ENCODE measurements at places on chromosomes 7 and 10.

DNA sequence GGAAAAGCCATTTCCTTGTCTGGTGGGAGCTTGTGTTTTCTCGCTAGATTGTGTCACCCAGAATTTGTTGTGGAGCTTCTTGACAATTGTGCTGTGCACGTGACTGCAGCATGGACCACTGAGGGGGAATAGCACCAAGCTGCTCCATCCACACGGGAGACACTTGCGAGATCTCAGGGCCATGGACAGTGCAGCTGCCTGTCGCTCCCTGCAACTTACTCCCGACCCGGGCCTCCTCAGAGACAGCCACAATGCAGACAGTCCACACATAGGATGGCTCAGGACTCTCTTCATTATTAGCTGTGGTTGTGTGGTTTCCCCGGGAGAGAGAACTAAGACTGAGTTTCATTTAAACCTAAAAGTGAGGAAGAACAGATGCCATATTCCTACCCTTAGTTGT is 673.2 kb upstream of the GALNT17 start:
- no peak for DNase-seq

- DNase-seq = no peak
These were observed 357.6 kb upstream of the PCDH15 start for GRCh38 chr10:55158633-55159032.

DNA sequence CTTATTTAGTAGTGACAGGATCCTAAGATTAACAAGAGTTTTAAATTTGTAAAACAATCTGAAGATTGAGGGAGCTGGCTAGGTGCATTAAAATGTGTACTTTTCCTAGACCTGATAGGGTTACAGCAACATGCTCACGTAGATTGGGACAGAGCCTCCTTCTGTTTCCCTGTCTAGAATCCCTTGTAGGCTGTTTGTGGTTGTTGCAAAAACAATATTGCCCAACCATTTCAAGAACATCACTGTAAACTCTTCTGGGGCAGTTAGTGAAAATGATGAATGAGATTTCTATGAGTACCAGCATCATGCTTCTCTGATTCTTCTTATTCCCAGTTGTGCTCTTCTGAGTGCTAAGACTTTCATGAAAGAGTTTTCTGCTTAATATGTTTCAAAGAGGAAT is 14.7 kb upstream of the CPED1 start:
- no peak for DNase-seq

DNA sequence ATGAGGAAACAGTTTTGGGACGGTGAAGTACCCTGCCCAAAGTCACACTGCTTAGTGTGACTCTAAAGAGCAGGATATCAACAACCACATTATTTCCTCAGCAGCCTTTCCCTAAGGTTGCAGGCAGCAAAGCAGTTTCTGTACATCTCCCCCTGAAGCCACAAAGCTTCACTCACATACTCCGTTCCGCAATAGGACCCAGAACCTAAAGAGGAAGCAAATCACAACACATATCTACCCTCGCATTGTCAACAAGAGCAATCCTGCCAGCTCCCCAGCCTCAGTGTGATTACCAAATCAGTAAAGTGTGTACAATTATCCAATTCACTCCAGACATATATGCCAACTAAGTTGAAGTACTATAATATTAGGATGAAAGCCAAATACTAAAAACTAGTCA is 30.8 kb downstream of the VAX1 start:
- no peak for DNase-seq

GRCh38 chr7:14385074-14385473 is 395.6 kb upstream of the ETV1 start:
- no peak for DNase-seq

DNA sequence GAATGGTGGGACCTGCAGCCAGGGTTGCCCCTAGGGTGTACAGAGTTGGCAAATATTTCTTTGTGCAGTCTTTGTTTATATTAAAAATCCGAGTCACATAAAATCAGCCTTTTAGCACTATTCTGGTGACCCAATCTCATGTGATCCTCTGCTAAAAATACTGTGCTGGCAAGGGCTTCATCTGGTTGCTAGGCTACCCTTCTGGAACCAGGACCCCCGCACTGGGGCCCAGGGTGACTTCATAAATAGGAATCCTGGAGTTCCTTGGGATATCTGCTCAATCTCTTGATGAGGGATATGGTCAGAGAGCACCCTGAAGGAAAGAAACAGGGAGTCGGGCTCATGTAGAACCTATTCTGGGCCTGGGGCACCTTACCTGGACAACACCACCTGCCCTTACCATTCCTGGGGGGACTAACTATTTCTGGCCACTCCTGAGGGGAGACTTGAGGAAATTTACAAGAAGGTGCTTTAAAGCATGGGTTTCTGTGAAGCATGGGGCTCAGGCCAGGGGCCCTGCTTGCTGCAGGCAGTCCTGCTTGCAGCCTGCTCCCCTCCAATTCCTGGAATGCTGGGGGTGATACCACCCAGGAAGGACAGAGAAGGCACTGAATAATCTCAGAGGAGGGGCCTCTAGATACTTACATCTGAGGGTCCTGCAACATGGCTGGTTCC is 44.7 kb downstream of the SH2D4B start:
- no peak for DNase-seq

DNA sequence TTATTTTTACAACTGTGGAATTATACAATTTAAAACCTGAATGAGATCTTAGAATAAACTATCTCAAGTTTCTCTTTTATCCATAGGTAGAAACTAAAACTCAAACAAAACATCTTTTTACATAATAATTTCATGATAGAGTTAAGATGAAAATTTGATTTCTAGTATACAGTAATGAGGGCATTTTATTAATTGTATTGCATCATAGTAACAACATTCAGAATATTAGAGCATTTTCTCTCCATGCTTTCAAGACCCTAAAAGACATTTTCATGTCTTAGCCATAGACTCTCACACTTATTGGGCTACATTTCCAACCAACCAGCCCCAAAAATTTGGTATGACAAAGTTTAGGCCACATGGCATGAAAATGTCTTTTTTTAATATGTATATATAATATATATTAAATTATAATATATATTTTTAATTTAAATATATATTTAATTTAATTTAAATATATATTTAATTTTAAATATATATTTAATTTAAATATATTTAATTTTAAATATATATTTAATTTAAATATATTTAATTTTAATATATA is 195.7 kb upstream of the STEAP1 start:
- no peak for DNase-seq

DNA sequence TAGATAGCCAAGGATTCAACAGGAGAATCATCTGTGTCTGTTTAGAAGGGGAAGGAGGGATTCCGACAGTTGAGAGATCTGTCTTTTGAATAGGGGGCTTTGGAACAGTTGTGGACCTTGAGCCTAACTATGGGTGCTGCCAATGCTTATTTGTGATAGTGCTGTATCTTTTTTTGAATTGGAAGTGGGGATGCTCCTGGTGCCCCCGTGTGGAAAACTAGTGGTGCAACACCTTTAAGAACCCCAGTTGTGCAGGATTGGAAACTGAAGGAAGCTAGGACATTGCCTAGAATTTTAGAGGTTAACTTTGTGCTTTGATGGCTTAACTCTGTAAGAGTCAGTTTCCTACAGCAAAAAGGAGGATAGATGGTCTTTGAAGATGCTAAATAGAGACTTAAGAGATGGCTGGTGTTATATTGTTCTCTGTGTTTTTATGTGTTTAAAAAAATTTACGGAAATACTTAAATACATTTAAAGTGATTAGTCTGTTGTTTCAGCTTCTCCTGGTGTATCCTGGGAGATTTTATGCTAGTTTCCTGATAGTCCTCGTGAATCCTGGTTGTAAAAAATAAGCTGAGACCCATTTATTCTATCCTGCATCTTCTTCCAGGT is 69.3 kb downstream of the AP3M1 start:
- DNase-seq = no peak

All from DMS 273 treated with DMSO at 0.1 percent for 48 hours (cell line).